ENCODE measurements at places on chromosomes 11 and 22.

DNA sequence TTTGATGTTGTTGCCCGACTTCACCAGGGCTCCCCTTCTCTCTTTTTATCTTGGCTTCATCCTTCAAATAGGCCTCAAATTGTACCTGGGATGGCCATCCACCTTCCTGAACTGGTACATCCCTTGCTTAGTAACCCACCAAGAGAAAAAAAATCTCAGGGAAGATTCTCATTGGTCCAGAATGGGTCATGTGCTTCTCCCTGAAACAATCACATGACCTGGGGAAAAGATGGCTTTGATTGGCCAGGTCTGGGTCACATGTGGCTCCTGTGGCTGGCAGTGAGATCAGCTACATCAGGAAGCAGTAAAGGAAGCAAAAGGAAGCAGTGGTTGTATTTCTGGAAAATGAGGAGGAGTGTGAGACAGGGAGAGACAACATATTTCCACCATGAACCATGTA is 540.2 kb downstream of the MIAT start:
- DNase-seq: no peak

- DNase-seq: no peak
Measured at GRCh38 chr11:10941871-10942270, 84.0 kb upstream of the ZBED5 start.

- DNase-seq: peak; percentile 72
Measured at GRCh38 chr11:88411265-88411664, 73.7 kb upstream of the CTSC start.

DNA sequence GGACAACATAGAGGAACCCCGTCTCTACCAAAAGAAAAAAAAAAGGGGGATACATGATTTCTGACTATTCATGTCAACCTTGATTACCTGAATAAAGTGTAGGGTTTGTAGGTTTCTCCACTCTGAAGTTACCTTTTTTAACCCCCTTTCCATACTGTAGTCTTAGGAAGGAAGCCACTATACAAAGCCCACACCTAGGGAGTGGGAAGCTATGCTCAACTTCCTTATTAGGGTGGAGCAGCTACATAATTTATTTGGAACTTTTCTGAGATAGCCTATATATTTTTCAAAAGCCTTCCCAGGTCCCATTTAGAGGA is 582 bp upstream of the ATP6V1E1 start:
- no peak for DNase-seq

DNA sequence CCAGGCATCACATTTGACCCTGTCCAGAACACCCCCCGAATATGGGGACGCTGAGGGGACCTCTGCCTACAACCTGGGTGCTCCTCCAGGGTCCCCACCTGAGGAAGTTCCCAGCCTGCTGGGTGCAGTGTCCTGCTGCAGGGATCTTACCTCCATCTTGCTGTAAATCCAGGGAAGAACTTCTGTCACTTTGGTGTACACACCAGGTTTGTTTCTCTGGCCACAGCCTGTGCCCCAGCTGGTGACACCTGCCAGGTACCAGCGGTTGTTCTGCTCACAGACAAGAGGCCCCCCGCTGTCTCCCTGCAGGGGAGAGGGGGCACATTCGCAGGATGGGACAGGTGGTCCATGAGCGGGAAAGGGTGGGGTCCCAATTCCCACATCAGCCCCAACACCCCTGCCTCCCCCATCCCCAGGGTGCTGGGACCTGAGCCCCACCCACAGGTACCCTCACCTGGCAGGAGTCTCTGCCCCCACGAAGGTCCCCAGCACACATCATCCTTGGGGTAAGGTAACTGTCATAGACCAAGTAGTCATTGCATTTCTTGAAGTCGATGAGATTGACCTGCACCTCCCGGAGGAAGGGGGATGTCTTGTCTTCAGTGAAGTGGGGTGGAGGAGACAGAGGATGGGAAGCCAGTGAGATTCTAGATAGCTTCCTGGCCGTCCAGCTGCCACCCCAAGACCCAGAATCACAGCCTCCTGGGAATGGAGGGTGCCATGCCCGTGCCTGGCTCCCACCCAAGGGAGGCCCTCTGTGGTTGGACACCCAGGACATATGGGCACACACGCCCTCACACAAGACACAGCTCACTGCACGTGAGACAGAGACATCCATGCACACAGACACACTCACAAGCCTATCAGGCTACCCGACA is 25.5 kb downstream of the TMPRSS13 start:
- no peak for DNase-seq

- no peak for DNase-seq
Measured at GRCh38 chr22:19098157-19098556, 24.1 kb downstream of the DGCR2 start.

- DNase-seq: no peak
Measured at GRCh38 chr22:43978558-43978957, 23.3 kb downstream of the SAMM50 start.

DNA sequence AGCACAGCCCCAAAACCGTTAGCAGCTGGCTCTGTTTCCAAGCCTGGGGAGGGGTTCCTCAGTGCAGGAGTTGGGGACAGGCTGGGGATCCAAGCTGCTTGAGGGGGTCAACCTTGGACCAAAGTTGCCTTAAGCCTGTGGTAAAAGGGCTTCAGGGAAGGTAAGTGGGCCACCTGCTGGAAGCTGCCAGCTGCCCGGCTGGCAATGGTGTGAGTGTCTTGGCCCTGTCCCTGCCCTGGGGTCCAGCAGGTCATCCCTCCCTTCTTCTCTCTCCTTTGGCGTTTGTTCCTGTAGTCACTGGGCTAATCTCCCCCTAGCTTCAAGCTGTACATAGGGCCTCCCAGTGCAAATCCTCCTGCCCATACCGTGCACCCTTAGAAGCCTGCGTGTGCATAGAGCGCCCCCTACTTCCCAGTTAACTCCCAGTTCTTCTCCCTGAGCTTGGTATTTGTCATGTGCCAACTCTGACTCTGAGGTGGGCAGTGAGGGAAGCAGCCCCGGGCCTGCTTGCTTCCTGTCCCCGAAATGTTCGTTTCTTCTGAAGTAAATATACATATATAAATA is 4.4 kb downstream of the TMEM258 start:
- peak; percentile 67 for DNase-seq

GRCh38 chr11:132588366-132588765 is 943.9 kb downstream of the OPCML start:
- DNase-seq: no peak

DNA sequence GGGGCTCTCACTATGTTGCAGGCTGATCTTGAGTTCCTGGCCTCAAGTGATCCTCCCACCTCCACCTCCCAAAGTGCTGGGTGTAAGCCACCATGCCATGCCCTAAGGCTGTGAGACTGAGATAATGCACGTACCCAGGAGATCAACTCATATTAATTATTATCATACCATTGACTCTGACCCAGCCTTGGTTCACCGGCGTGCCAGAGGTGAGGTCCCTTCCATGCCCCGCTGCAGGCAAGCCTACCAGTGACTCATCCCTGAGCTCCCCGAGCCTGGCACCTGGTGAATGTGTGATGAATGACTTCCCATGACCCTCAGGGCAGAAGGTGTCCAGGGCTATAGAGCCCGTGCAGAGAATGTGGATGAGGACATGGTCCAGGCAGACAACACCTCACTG is 12.1 kb downstream of the GAL3ST1 start:
- peak; percentile 20 for DNase-seq

DNA sequence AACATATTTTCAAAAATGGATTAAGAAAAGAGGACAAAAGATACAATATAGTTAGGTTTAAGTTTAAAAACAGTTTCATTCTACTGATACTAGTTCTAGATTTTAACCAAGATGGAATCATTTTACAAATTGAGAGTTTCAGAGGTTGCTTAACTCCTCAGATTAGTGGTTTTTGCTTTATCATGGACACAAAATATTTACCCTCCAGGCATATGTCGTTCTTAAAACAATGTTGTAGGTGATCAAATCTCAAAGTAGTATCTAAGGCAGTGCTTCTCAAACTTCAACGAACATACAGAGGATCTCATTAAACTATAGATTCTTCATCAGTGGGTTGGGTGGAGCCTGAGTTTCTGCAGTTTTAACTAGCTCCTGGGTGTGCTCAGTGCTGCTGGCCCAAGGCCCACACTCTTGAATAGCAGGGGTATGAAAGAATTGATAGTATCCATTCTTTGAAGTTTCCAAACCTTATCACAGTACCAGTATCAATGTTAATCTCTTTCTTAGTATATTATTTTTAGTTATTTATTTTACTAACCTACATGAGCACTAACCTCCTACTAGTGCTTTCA is 48.0 kb downstream of the YAP1 start:
- DNase-seq: peak; percentile 26

DNA sequence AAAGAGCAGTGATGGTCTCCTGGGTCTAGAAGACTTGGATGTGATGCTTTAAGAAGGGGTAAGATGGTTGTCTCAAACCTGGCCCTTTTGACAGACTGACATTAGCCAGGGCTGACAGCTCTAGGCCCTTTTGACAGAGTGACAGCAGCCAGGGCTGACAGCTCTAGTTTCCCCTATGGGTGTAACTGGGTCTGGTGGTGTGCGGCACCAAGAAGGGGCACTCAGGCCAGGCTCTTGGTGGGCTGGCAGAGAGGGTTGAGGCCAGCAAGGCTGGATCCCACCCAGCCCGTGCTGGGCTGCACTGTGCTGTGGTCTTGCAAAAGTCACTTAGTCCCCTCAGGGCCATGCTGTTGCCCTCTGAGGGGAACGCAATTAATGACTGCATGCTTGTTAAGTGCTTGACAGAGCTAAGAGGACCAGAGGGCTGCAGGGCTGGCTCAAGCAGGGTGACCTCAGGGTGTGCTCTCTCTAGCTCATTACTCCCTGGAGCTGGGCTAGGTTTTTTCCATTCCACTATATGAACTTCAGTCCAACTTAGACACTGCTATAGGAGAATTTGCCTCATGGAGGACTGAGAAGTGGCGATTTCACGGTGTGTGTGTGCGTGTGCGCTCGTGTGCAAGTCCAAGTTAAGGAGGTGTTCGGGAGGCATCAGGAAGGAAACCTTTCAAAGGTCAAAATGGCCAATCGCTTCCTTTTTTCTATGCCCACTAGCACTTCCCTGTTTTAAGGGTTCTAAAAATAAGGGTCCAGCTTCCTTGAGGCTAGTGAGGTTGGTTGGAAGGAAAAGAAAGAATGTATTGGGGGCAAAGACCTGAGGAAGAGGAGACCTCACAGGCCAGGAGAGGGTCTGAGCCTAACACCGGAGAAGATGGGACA is 4.4 kb downstream of the UBASH3B start:
- DNase-seq: no peak

DNA sequence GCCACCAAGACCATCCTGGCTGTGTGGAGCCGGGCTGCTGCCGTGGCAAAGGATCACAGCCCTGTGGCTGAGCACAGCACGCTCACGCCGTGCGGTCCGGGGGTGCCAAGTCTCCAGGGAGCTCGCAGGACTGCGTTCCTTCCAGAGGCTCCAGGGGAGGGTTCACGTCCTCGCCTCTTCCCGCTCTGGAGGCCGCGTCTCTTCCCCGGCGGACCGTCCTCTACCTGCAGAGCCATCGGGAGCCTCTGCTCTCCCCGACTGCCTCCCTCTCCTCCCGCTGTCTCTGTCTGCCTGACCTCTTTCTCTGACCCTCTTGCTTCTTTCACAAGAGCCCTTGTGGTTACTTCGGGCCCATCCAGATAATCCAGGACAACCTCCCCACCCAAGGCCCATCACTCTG is 11.4 kb upstream of the MUC5AC start:
- no peak for DNase-seq

DNA sequence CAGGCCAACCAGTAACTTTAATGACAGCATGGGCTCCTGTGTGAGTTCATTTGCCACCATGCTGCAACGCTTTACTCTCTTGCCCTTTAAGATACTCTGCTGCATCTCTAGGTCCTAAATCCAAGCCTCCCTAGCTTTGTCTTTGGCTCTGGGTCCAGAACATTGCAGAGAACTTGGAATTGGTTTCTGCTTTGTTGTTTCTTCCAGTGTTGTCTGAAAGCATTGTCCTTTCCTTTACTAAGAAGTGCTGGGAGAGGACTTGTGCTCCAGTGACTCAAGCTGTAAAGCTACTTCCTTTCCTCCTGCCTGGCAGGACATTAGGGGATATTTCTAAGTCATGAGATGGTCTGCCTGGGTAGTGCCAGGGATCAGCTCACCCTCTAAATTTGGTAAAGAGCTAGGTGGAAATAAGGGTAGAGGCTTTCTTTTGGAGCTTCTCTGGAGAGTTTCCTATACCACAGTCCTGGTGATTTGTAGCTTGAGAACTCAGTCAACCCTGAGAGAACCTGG is 202.5 kb upstream of the CADM1 start:
- DNase-seq: no peak

DNA sequence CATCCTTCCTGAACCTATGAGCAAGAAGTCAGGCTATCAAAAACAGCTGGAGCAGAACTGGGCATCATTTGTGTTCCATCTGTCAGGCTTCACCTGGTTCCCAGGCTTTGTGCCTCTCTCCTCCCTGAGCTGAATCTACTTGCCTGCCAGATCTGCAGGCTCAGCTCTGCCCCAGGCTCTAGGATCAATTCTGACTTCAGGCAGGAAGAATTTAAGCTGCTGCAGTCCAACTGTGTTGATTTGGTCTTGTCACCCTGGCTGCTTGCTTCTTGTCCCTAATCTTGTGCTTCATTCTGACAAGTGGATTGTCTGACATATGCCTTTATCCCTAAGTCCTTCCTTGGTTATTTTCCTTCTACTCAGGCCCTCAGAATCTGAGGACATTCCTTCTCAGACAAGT is 31.6 kb upstream of the CADM1 start:
- DNase-seq: no peak

GRCh38 chr11:116544721-116545120 is 228.1 kb downstream of the BUD13 start:
- DNase-seq: no peak

DNA sequence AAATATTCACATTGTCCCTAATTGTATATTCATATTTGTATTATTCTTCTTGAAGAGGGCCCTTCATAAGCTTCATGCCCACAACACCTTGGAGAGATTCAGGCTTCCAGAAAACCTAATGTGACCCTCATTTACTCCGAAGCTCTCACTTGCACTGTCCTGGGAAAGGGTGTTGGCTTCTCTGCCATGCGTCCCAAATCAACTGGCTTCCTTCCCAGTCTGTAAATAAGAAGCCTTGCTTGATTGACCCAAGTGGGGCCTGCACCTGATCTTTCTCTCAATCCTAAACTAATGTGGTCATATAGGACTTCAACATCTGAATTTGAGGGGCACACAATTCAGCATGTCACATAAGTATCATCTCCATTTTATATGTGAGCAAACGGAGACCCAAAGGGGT is 40.5 kb upstream of the ZBTB16 start:
- no peak for DNase-seq
